ENCODE measurements at places on chromosomes 2 and 18. TPM values are rescaled to one million over a fixed set of nuclear protein-coding genes. Genes with fewer than 3 reads are reported as not detected.

The CPS1 gene
- total RNA-seq = 15.4 TPM

The INHA gene
- total RNA-seq = 0.37 TPM

The TLK1 gene
- 11.9 TPM for total RNA-seq

The MC4R gene
- total RNA-seq = not detected

The TUBA3E gene
- not detected for total RNA-seq

The DUSP19 gene
- 2.2 TPM for total RNA-seq

The SEPTIN10 gene
- total RNA-seq = 76.0 TPM

The ACVR1 gene
- total RNA-seq = 23.7 TPM

The OR6B2 gene
- total RNA-seq = not detected

The MPP4 gene
- total RNA-seq = 2.6 TPM

The CDH2 gene
- 1.1 TPM for total RNA-seq

The CCL20 gene
- total RNA-seq = 1.2 TPM

The ACVR1C gene
- not detected for total RNA-seq

The DUSP2 gene
- 0.37 TPM for total RNA-seq

The EGR4 gene
- total RNA-seq = not detected

The RASGRP3 gene
- 0.73 TPM for total RNA-seq

The MTERF4 gene
- 18.0 TPM for total RNA-seq

The LAMA1 gene
- 48.1 TPM for total RNA-seq

The DCAF17 gene
- total RNA-seq = 21.3 TPM

The CHRNA1 gene
- total RNA-seq = under 0.01 TPM

The RBM43 gene
- total RNA-seq = 3.7 TPM

The TEKT4 gene
- total RNA-seq = not detected

The RAB11FIP5 gene
- 27.6 TPM for total RNA-seq

The RGPD4 gene
- not detected for total RNA-seq

The SERPINB12 gene
- total RNA-seq = not detected

The ALPI gene
- total RNA-seq = not detected

The UGT1A4 gene
- not detected for total RNA-seq

The ACMSD gene
- not detected for total RNA-seq

The EN1 gene
- 6.6 TPM for total RNA-seq

The CNDP2 gene
- 31.1 TPM for total RNA-seq

The FOSL2 gene
- total RNA-seq = 39.7 TPM

The APCDD1 gene
- total RNA-seq = 0.73 TPM

The KRTCAP3 gene
- not detected for total RNA-seq

The LRP1B gene
- 0.37 TPM for total RNA-seq

The KIF3C gene
- 8.4 TPM for total RNA-seq

The GULP1 gene
- 10.7 TPM for total RNA-seq

The DYSF gene
- total RNA-seq = 0.20 TPM

The GALNT3 gene
- total RNA-seq = 0.20 TPM

The ADAM23 gene
- total RNA-seq = 3.7 TPM

The ANKRD23 gene
- total RNA-seq = 1.4 TPM

Data from subcutaneous preadipocyte (primary cell).